ENCODE measurements at places on chromosomes 16 and 17.
A peak's percentile ranks its signal among the peaks of the same experiment; 100 is the strongest.

GRCh38 chr16:23294260-23294659 is 7.8 kb upstream of the SCNN1B start:
- DNase-seq, result no peak

DNA sequence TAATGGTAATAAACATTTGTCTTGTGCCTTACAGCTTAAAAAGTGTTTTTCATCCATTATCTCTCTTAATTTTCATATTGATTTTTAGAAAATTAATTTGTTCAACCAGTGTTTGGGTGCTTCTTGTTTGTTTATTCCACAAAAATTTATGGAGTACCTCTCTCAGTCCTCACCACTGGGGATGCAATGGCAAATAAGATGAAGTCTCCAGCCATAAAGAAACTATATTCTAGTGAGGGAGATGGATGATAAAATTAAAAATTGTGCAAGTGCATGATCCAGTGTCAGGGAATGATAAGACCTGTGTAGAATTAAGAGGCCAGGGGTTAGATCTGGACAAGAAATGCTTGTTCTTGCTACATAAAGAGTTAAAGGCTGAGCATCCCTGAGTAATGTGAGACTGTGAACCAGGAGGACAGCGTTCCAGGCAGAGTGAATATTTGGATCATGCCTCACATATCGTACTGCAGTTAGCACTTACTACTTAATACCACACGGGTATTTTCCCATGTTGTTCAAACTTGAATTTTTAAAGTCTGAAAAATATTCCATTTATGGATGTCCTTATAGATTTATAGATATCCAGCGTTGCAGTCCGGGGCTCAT is 535.7 kb upstream of the HSBP1 start:
- DNase-seq, result no peak

DNA sequence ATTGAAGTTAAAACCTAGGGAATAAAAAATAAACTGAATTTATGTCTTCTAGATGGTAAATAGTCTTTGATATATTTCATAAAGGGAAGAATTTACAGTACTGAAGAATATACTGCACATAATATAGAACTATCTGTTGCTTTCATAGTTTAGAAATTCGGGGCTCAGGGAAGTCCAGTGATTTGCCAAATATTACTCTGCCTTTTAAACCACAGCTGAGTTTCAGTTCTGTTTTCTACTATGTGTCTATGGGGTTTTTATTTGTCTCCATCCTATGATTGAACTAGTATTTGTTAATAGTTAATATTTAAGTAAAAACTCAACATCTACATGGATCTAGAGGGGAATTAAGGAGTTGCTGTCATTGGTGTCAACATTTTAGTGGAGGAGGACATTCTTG is 715.0 kb upstream of the CDH8 start:
- no peak for DNase-seq

GRCh38 chr16:15775663-15776304 is 81.0 kb downstream of the MYH11 start:
- DNase-seq, result no peak

GRCh38 chr16:66661210-66661560 is 35.4 kb downstream of the CMTM4 start:
- no peak for DNase-seq

GRCh38 chr16:70298988-70299938 is at the start of gene DDX19B:
Gene DDX19B, plus strand, starts transcription at chr16:70299186. Its CDS starts 112 bp downstream, at chr16:70299298.
- peak; percentile 75 for DNase-seq

- DNase-seq, result no peak
Observed at GRCh38 chr17:44989552-44990138, 21.5 kb upstream of the C1QL1 start.

DNA sequence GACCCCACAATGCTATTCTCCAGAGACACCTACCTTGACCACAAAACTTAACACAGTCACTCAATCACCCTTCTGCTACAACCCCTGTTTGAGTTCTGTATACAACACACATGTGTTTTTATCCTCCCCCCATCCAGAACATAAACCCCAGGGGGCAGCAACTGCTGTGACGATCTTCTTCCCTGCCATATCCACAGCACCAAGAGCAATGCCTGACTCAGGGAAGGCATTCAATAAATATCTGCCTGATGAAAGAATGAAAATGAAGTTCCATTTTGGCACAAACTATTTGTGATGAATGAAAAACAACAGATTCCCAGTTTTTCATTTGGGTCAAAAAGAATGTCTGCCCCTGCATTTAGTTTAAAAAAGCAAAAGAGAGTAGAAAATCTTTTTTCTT is 27.0 kb downstream of the ASIC2 start:
- no peak for DNase-seq

DNA sequence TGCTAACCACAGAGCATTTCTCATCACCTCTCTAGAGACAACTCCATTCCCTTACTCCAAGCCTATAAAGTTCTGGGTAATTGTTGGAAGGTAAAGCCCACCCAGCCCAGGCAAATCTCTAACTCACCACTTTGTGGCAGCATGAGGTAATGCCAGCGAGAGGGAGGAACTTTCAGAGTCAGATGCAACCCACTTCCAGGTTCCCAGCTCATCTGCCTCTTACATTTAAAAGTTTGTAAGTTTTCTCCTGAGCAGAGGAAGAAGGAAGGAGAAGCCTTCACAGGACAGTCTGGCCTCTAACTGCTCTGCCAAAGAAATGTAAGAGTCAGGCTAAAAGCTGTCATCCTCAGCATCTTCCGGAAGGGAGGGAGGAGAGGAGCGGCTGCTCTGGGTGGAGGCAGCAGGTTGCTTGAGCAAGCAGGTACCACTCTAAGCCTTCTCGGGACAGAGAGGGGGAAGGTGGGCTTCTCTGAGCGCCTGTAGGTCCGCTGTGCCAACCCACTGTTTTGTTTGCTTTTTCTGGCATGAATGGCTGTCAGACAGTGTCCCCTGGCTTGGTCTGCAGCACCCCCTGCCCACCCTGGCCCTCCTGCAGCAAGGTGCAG is 1.0 kb downstream of the ZNF319 start:
- DNase-seq, result peak; percentile 10

DNA sequence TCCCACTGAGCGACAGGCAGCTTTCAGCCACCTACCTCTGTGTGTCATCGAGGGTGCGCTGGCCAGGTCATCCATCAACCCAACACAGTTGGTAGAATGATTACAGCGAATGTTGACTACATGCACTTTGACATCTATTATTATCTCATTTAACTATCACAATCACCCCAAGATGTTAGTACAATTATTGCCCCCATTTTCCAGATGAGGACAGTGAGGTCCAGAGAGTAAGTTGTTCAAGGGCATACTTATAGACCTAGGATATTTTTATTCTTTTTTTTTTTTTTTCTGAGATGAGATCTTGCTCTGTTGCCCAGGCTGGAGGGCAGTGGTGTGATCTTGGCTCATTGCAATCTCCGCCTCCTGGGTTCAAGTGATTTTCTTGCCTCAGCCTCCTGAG is 8.3 kb upstream of the ITGAM start:
- DNase-seq, result no peak

Data from hematopoietic multipotent progenitor cell treated with erythropoietin and hydrocortisone succinate and interleukin-3 and kit ligand, for 8 days (in vitro differentiated cells).